ENCODE measurements at places on chromosomes 13 and 19.

DNA sequence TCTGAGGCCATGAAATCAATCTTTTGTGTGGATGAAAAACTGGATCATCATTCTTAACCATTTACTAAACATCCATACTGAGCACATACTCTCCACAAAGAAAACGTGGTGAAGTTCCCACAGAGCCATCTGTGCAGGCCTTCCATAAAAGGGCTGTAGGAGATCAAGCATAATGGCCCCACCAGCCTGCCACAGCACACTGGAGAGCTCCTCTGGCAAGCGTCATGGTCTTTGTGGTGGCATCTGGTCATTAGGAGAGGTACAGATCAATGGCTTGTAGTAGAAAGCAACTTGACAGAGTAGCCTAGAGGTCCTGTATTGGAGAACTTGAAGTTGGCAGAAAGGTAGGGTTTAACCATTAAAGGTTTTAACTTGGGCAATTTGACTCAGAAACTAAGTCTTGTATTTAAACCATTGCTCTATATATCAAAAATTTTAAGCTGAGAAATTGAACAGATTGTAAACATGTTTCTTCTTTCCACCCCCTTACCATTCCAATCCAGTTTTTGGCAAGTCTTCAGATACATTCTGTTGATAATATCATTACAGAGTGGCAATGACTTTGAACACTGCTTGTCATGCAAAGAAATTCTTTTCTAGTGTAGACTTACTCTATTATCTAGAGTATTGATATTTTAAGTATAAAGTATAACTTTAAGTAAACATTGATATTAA lies 128.3 kb downstream of the LMO7 start:
- no peak for DNase-seq

GRCh38 chr19:14081797-14082674 lies 3.5 kb downstream of the C19orf67 start:
- DNase-seq = no peak

GRCh38 chr13:98184792-98185191 lies 7.7 kb upstream of the RNF113B start:
- no peak for DNase-seq

DNA sequence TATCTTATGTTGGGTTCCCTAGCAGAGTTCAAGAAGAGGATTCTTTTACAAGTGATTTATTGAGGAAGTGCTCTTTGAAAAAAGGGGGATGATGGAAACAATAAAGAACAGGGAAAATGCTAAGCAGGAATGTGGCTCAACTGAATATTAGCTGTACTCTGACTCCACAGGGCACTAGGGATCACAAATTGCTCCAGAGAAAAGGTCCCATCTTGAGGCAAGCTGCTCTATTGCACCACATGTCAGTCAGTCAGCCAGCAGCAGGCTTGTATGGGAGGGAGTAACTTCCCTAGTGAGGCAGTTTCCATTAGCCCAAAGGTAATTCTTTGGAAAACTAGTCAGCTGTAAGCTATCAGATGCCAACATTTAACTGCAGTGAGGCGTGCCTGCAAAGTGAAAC lies 73.3 kb upstream of the FNDC3A start:
- DNase-seq = no peak

DNA sequence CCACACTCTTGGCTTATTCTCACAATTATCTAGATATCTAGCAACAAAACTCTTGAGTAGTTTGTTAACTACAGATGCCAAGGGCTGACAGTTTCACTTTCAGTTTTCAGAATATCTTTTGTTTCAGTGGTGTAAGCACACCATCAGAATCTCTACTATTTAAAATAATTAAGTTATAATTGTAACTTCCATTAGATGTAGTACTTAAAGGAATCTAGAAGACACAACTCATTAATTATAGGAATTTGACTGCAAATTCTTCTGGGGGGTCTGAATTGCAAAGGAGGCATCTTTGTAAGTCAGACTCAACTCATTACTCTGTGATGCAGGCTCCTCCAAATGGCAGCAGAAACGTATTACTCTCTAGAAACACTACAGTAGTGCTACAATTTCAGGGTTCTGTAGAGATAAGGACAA lies 44.9 kb upstream of the USPL1 start:
- no peak for DNase-seq

DNA sequence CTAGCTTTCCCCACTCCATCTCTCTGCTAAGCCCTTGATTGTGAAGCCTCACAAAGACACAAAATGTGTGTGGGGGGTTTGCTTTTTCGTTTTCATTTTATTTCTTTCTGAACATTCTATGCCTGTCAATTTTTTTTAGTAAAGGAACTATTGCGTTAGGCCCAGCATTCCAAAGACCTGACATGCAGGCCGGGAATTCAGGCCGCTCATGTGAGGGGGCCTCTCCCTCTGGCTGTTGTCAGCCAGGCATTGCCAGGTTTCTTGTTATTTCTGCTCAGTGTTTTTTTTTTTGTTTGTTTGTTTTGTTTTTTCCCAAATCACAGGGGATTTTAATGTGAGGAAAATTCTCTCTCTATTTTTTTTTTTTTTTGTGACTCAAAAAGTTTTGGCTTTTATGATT lies 10.3 kb upstream of the MEDAG start:
- DNase-seq = no peak

- no peak for DNase-seq
Measured at GRCh38 chr19:12967907-12968306, 1.5 kb upstream of the DAND5 start.

DNA sequence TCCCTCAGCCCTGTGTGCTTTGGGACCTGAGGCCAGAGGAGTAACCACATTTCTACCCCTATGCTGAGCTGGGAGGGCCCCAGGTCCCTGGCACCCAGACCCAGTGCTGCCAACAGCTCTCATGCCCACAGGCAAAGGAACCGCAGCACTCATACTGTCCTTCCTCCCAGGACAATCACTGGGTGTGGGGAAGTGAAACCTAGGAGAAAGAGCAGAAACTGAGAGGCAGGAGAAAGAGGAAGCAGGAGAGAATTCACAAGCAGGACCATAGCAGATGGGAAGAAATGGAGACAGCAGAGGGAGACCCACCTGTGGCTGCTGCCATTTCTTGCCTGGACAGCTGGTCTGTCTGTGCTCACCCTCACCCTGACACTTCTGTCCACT lies 18.9 kb downstream of the CCDC97 start:
- DNase-seq = no peak

GRCh38 chr19:46654621-46655152 lies 6.3 kb downstream of the DACT3 start:
- DNase-seq = no peak

DNA sequence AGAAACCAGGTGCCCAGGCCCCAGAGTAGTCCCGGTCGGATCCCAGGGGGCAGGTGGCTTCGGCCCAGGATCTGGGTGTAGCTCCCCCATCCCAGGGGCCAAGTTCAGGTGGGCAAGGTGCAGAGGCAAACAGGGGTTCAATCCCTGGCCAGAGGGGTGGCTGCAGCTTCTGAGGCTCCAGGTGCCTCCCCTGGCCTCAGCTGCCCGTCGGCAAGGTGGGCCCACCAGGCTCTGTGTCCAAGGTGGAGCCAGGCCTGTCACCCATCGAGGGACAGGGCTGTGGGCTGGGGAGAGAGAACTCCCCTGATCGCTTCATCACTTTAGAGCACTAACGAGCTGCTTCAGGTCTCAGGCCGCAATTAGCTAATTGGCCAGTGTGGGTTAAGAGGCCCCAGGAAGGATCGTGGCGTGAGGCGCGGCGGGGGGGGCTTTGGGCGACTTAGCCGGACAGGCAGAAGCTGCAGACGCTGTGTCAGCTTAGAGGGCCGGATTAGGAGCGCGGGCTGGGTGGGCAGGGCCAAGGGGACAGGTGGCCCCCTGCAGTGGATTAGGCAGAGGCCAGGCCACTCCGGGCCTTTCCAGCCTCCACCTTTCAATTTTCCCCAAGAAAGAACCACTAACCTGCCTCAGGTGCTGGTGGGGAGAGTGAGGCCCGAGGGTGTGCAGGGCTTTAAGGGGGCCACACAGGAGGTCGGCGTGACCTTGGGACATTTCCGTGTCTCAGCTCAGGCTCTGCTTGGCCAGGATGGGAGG lies 2.8 kb upstream of the RAX2 start:
- DNase-seq = no peak

DNA sequence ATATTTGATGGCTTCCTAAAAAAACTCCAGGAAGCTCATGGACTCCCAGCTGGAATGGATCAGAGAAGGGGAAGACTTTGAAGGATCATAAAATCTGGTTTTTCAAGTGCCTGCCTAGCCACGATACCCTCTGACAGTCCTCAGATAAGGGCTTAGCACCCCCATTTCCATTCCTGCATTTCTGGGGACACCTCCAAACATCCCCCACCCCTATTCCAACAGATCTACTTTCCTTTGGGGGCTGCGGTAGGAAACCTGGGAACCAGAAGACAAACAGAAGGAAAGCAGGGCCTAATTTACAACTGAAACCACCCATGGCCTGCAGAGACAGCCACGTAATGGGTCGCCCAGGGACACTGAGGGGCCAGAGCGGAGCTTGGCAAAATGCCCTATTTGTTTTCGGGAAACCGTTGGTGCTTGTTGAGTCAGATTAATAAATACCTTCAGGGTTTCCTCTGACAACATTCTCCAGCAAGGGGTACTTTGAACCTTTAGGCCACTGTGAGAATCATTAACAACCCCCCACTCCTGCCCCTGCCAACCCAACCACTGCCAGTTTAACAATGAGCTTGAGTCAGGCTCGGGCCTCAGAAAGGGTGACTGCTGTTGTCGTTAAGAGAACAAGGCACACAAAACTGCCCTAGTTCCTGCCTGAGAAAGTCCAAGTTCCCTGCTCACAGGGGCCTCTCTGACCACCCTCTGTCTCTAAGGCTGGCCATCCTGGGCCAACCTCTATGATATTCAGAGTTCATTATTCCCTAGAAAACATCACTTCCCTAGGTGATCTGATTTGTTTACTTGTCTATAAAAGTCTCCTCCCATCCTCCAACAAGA lies 23.5 kb downstream of the RHPN2 start:
- DNase-seq = no peak

- DNase-seq = peak; percentile 24
Measured at GRCh38 chr19:42253245-42254088, 1.5 kb downstream of the ERF start.

DNA sequence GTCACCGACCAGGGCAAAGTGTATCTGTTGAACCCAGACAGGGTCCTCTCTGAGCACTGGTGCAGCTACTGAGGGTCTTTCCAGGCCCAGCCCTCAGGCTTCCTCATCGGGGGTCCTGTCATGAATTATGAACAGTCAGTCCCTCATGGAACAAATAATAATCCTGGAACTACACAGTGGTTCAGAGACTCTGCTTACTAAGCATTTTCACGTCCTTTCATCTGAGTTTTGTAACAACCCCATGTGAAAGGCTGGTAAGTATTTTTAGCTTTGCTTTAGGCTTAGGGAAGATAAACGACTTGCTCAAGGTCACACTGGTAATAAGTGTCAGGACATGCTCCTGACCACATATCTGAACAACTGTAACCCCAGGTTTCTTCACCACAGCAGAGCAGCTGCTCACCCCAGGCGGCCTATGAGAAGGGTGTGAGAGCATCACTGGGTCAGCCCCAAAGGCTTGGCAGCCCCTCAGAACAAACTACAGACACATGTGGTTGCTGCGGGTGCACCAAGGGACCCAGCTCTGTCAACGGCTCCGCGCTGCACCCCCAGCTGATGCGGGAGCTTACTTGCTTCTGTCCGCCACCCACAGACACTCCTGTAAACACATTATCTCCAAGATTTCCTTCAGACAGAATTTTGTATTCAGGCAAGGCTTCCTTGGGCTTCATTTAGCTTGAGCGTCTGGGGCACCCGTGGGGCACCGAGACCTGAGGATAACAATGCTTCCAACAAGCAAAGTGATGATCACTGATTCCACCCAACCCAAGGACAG lies 19.4 kb upstream of the GSX1 start:
- no peak for DNase-seq

DNA sequence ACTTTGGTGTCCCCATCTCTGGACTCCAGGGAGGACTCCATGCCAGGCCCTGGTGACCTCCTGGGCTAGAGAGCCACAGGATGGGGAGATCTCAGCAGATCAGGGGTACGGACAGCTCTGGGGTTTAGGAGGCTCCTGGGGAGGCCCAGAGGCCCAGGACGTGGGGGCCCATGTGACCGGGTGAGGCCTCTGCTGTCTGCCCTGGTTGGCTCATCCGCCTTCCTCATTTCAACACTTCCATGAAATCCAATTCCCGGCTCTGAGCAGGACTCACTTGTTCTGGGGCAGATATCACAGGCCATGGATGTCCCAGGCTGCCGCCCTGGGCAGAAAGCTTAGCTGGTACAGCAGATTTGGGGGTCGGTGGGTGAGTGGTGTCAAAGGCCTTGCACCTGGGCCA lies 1.1 kb upstream of the PRAM1 start:
- no peak for DNase-seq

DNA sequence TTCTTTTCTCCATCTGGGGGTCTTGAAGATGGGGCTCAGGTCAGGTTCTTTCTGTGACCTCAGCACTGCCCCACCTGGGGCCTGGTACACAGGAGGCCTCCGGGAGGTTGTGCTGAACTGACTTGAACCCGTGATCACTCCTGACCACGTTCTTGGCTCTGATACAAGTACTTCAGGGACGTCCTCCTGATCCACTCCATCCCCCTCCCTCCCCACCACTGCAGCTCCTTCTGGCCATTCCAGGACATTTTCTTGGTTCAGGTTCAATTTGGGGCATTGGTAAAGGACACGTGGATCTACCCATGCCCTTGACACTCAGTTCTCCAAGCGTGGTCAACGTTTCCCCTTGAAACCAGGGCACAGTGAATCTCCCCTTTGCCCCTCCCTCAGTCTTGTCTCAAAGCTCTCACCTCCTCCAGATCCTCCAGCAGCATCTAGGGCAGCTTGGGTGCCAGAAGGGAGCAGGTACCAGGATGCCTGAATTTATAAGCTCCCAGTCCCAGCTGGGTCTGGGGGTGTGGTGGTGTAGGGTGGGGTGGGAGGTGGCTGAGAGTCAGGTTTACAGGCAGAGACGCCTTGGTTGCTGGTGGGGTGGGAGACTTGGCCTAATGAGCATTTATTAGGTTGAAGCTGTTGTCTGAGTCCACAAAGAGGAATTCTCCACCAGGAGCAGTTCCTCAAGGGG lies at the start of gene KLK15:
KLK15 (minus strand) TSS at position 458 of the 685 bp plus-strand sequence. CDS start 2,082 bp downstream, outside the sequence.
- DNase-seq = no peak

GRCh38 chr13:74443631-74444030 lies 309.4 kb upstream of the KLF12 start:
- DNase-seq = no peak

- DNase-seq = no peak
Measured at GRCh38 chr13:43368003-43368402, 344.6 kb downstream of the DNAJC15 start.

DNA sequence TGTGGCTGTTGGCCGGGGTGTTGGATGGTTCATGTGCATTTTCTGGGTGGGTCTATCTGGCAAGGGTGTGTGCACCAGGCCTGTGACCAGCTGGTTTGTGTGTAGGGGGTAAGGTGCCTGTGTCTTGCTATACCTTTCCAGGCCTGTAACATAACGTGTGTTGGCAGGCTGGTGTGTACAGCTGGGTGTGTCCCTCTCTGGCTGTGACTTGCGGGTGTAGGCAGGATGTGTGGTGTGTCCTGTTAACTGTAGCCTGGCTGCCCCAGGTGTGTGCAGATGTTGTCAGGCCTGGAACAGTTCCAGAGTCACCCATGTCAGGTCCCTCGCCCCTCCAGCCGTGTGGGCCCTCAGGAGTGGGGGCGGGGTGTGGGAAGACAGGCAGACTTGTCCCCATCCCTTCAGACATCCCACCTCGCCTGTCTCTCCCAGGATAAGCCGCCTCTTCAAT lies 9.8 kb downstream of the KCTD15 start:
- no peak for DNase-seq

All from stimulated activated CD8-positive, alpha-beta memory T cell treated with anti-CD3 and anti-CD28 coated beads, Interleukin-4, amount 100 ng/mL, for 1 hour (primary cell).